Activated effector memory CD4-positive, alpha-beta T cell treated with anti-CD3 and anti-CD28 coated beads, Interleukin-2, amount 50 U/mL, for 16 hours (primary cell): ENCODE measurements at places on chromosomes 11 and 22.

DNA sequence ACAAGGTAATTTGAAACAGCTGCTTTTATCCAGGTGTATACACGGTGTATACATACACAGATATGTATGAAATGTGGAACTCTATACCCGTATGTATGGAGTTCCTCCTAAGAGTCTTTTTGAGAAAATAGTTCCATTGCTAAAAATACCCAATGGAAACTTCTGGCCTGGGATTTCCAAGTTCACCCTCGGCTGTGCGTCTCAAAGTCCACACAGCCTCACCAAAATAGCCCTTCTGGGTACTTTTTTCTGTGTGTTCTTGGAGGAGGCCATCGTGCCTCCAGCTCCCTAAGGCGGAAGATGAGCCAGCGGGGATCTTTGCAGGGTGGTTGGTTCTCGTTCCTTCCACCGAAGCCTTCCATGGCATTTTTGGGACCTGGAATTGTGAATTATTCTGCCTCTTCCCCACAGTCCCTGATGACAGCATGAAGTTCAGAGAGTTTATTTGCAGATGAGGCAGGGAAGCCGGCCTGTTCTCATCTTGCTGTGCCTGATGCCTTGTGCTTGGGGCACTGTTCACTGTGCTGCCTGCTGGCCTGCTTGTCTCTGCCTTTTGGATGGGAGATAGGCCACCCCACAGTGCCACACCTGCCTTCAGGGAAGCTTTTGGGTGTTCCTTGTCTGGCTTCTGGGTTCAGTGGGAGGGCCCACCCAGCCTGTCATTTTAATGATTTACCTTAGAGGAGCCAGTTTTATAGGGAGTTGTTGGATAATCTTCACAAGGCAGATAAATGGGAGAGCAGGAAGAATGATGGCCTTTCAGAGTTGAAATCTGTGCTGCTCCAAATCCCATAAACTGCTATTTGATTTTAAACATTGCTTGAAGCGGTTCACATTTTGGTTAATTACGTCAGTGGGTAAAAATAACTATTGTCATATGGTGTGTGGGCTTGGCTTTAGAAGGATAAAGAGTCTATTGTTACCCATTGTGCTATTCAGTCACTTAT, 112.7 kb upstream of the OR4B1 start:
- DNase-seq = no peak

GRCh38 chr22:29143941-29144785, 61.5 kb upstream of the EMID1 start:
- DNase-seq = no peak

DNA sequence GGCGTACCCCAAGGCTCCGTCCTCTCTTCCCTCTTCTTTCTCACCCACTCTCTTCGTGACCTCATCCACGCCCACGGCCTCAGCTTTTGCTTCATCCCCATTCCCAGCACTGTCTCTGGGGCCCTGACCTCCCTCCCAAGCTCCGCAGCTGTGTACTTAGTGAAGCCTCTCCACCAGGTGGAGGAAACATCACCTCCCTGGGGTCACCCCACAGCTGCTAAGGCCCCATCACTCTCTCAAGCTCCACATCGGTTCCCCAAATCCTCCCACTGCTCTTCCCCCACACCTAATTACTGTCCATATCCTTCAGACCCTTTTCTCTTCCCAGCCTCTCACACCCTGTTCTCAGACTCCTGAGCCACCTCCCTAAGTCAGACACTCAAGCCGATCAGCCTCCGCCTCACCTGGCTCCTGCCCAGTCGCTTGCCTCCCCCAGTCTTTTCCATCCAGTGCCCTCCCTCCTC, 7.9 kb upstream of the SYT7 start:
- DNase-seq = no peak

DNA sequence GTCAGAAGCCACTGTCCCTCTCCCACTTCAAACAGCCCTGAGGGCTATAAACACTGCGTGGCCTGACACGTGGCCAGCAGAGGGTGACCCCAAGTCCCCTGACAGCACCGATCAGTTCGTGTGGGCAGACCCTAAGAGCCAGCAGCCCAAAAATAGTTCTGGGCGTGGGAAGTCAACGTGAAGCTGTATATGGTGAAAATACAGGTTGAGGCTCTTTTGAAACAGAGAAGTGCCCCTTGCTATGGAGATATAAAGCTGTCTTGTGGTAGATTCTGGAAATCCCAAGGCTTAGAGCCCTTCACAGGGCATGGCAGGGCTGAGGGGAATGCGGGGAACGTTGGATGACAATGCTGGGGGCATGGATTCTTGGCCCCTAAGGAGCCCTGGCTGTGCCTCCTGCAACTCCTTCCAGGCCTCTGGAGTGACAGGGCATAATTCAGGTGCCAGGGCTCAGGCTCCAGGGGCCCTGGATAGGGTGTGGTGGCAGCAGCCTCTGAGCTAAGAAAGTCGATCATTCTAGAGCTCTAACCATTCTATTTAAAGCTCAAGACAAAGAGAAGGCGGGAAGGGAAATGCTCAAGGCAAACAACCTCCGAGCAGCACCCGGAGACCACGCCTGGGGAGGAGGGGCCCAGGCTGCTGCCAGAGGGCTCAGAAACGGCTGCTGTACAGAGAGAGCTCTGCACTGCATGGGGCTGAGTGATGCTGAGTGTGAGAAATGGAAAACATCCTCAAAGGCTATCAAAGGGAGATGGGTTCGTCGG, 60.4 kb upstream of the CD5 start:
- DNase-seq = peak; percentile 91

- DNase-seq = no peak
Observed at GRCh38 chr22:42770941-42771647, 50.4 kb upstream of the A4GALT start.

- no peak for DNase-seq
Observed at GRCh38 chr22:26798462-26799065, 141.2 kb downstream of the MIAT start.

DNA sequence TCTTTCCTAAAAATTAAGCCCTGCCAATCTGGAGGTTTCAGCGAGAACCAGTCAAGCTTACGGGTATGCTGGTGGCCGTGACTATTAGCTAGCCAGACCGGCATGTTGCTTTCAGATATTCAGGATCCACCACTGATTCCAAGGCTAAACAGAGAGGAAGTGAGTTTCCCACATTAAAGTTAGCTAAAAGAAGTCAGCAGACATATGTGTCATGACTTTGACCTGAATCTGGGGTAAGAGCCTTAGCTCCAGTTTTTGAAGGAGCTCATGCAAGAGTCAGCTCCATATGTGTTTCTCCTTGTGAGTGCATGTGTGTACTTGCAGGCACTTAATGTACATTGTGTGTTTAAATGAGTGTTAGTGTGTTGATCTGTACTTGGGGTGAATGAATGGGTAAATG, 1.4 kb downstream of the ZFPL1 start:
- DNase-seq = no peak

GRCh38 chr11:29190313-29190712, 826.5 kb downstream of the KCNA4 start:
- DNase-seq = no peak

DNA sequence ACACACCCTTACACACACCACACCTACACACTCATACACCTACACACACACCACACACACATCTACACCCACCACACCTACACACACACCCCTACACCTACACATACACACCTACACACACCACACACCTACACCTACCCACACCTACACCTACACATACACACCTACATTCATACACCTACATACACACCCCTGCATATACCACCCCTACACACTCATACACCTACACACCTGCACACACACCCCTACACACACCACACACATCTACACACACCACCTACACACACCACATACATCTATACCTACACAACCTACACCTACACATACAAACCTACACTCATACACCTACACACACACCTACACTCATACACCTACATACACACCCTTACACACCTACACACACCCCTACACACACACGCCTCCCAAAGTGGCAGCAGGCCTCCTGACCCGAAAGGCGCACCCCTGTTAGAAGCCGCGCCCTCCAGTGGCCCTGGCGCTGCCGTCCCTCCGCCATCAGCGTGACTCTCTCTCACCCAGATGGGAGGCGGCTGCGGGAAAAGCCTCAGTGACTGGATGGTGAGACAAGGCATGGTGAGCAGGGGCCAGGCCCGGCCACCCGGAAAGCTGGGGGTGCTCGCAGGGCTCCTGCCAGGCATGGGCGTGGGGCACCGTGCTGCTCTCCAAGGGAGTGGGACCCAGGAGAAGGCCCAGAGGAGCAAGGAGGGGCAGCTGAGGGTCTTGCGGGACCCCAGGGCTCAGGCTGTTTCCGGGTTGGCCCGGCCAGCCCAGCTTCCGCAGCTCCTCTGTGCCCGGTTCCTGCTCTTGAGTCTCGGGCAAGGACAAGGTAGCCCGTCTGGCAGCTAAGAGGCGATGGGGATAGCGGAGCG, 37.0 kb upstream of the HMOX1 start:
- no peak for DNase-seq

GRCh38 chr11:60069450-60069849, 13.0 kb downstream of the MS4A3 start:
- no peak for DNase-seq
